ENCODE measurements at places on chromosomes 12 and 14.

DNA sequence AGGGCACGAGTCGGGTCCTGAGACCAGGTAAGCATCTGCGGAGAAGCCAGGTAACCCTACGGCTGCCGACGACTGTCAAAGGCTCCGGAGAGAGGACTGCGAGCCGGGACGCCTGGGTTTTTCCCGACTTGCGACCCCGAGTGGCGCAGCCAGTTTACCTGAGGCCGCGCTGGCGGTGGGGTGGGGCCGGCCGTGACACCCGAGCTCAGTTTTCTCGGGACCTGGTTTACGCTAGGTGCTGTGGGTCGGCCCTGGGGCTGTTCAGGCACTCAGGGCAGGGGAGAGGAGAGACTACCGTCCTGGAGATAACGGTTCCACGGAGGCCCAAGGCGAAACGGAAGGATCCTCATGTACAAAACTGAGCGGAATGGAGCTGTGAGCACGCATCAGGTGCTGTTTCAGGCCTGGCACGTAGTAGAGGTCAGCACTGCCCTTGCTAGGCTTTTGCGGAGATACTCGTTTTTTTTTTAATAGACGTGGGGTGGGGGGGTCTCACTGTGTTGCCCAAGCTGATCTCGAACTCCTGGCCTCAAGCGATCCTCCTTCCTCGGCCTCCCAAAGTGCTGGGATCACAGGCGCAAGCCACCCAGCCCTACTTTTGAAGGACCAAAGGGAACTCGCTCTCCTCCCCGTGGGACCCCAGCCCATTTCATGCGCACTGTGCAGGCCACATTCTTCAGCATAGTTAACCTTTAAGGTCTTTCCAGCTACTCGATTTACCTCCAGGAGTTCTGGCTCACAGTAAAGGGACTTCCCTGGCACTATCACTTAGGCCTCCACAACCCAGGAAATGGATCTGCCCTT is 471 bp downstream of the MTRFR start:
- no peak for DNase-seq

- DNase-seq: no peak
These were observed 12.1 kb upstream of the SLC24A4 start for GRCh38 chr14:92310776-92311375.

DNA sequence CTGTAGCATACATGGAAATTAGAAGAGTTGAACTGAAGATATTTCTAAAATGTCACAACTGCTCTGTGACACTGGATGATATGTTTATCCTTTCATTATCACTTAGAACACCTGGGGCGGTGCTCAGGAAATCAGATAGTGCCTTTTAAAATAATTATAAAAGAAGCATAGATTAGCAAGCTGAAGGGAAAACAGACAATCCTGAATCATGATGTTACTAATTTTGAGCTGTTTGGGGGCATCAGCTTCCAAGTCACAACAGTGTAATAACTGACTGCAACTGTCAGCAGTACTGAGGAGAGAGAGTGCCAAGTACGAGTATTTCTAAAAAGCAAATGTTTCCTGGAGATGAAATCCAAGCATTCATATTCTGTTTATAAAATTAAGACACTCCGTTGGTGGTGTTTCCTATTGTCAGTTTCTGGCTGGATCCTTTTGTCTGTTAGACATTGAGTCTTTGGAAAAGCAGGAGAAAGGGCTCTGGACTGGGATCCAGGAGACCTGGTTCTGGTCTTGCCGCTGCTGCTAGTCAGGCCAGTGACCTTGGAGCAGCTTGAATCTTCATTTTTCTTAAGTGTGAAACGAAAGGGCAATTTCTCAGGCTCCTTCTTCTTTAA is 380.1 kb downstream of the EGLN3 start:
- no peak for DNase-seq

DNA sequence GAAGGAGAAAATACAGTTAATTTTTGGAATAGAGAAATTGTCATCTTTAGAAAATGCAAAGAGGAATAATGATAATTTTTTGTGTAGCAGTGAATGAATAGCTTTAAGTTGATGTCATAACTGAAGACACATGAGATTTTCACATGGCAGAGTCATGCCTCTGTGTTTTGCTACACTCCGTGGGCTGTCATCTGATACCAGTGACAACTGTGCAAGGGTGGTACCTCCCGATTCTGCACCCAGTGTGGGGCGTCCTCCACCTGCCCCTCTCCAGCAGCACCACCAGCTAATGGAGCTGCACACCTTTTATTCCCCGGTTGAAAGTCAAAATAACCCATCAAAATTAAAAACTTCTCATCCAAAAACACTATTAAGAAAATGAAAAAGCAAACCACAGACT is 47.2 kb downstream of the ANKRD9 start:
- DNase-seq: no peak

GRCh38 chr12:112964067-112964670 is 14.2 kb upstream of the OAS2 start:
- DNase-seq: no peak
